Mesenchymal stem cell (in vitro differentiated cells and primary cell): ENCODE measurements at places on chromosomes 7 and 10.

- no peaks in the 10 kb centered on the region for H3K36me3 ChIP-seq
- H3K4me1 ChIP-seq = no peaks in the 10 kb centered on the region
- peaks cover 33% of the 10 kb centered on the region for H3K27me3 ChIP-seq
Observed at GRCh38 chr10:92420546-92421275, 129.7 kb downstream of the MARCHF5 start.

- H3K4me3 ChIP-seq = no peak overlapping the region
- no peak overlapping the region for H3K27ac ChIP-seq
- no peaks in the 10 kb centered on the region for H3K4me1 ChIP-seq
Observed at GRCh38 chr7:20227291-20227795, 10.2 kb upstream of the MACC1 start.

DNA sequence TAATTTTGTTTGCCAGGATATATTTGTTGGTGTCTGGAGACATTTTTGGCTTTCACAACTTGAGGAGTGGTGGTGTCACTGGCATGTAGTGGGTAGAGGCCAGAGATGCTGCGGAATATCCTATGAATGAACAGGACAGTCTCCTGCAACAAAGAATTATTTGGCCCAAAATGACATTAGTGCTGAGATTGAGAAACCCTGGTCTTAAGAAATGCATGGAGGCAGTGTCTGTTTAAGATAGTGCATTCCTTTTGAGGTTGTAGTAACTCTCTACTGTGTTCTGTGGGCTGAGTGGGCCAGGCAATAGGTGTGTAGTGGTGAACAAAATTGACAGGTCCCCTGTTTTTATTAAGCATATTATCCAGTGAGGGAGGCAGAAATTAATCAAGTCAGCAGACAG is 165.5 kb downstream of the CDK14 start:
- peaks cover 1% of the 10 kb centered on the region for H3K4me1 ChIP-seq
- H3K36me3 ChIP-seq = no peaks in the 10 kb centered on the region
- H3K27me3 ChIP-seq = no peaks in the 10 kb centered on the region
- no peak overlapping the region for H3K4me3 ChIP-seq

DNA sequence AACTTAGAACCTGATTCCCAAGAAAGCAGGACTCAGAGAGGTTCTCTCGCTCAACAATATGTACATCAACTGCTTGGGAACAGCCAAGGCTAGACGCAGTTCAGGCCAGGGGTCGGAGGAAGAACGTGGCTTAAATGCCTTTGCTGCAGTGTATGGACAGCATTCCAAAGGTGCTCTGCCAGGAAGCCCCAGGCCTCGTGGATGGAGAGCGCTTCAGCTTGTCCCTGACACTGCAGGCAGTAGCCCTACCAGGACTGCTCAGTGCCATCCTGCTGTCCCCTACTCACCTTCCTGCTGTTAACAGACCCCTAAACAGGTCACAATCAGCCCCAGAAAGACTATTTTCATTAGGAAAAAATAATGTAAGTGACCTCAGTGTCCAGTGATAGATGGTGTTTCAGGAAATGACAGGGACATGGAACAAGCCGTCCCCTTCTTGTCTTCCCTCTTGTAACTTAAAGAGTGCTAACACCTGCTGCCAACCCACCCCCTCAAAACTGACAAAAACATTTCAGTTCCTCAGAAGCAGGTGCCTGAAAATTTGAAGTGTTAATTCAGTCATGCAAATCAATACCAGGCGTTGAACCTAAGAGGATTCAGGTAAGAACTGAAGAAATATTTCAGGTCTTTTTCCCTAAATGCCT is 16.5 kb downstream of the CREB3L2 start:
- no peaks in the 10 kb centered on the region for H3K27me3 ChIP-seq
- peaks cover 31% of the 10 kb centered on the region for H3K4me1 ChIP-seq
